Activated CD8-positive, alpha-beta T cell treated with anti-CD3 and anti-CD28 coated beads, Interleukin-2, amount 10 ng/mL, durations not matched to agents 7 days and 5 days (primary cell): ENCODE measurements at places on chromosomes 7 and 10. TPM values are rescaled to one million over a fixed set of nuclear protein-coding genes. Genes with fewer than 3 reads are reported as not detected.

The FZD1 gene
- total RNA-seq = 0.24 TPM

The IFIT1 gene
- total RNA-seq = 31.8 TPM

The ZNF33B gene
- total RNA-seq = 22.8 TPM

The ABI1 gene
- total RNA-seq = 49.7 TPM

The NCF1 gene
- total RNA-seq = 3.0 TPM

The ZCWPW1 gene
- total RNA-seq = 2.6 TPM

The HTRA1 gene
- not detected for total RNA-seq

The HMX2 gene
- not detected for total RNA-seq

The PAPSS2 gene
- total RNA-seq = not detected

The POU6F2 gene
- total RNA-seq = not detected

The ZNF727 gene
- not detected for total RNA-seq

The CPN1 gene
- not detected for total RNA-seq

The RASSF4 gene
- 1.6 TPM for total RNA-seq

The PWWP2B gene
- total RNA-seq = 15.7 TPM

The LRIT1 gene
- not detected for total RNA-seq

The MCM10 gene
- total RNA-seq = 73.5 TPM

The ENO4 gene
- not detected for total RNA-seq

The MMD2 gene
- not detected for total RNA-seq

The NEURL1 gene
- total RNA-seq = 1.1 TPM

The MYO1G gene
- 453 TPM for total RNA-seq

The GNGT1 gene
- total RNA-seq = not detected

The GNAT3 gene
- not detected for total RNA-seq

The RNF32 gene
- 2.2 TPM for total RNA-seq

The CHN2 gene
- 9.2 TPM for total RNA-seq

The RNLS gene
- 3.3 TPM for total RNA-seq

The ARPC1A gene
- 56.1 TPM for total RNA-seq

The OR2A1 gene
- total RNA-seq = not detected

The GLI3 gene
- not detected for total RNA-seq

The ZNF804B gene
- not detected for total RNA-seq

The AMPH gene
- total RNA-seq = not detected

The TAF3 gene
- 13.7 TPM for total RNA-seq

The ERVW-1 gene
- total RNA-seq = not detected

The DNAJC12 gene
- 2.6 TPM for total RNA-seq

The NT5C2 gene
- total RNA-seq = 60.8 TPM

The LIPN gene
- not detected for total RNA-seq

The NEUROD6 gene
- not detected for total RNA-seq

The TSPAN14 gene
- total RNA-seq = 109 TPM

The GJD4 gene
- not detected for total RNA-seq

The LFNG gene
- 134 TPM for total RNA-seq

The TBATA gene
- not detected for total RNA-seq

The CCDC172 gene
- total RNA-seq = not detected

The DPCD gene
- total RNA-seq = 6.2 TPM

The WNT2 gene
- total RNA-seq = not detected

The HTR7 gene
- not detected for total RNA-seq

The UNC5B gene
- 0.05 TPM for total RNA-seq

The RBP4 gene
- total RNA-seq = not detected

The MTURN gene
- total RNA-seq = 1.3 TPM

The SP8 gene
- total RNA-seq = not detected

The ADCYAP1R1 gene
- not detected for total RNA-seq

The ANKRD22 gene
- not detected for total RNA-seq

The SPDYE5 gene
- total RNA-seq = not detected

The TEX36 gene
- total RNA-seq = not detected

The MXI1 gene
- 11.3 TPM for total RNA-seq
